Posterior vena cava (tissue), 2 donors: ENCODE measurements at places on chromosomes 2 and 18.
A peak's percentile ranks its signal among the peaks of the same experiment; 100 is the strongest.

DNA sequence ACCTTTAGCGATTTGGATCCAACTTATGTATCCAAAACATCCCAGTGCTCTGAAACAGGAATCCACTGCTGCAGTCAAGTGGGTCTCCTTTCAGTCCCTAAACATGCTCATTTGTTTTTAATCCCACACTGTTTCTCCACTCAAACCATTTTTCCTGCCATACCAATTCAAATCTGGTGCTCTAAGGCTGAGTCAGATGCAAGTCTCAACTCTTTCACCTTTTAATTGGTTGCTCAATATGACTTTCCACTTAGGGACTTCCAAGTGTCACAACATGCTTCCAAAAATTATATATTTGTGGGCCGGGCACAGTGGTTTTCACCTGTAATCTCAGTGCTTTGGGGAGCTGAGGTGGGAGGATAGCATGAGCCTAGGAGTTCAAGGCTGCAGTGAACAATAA lies 113.4 kb upstream of the TANK start:
- DNase-seq: no peak

DNA sequence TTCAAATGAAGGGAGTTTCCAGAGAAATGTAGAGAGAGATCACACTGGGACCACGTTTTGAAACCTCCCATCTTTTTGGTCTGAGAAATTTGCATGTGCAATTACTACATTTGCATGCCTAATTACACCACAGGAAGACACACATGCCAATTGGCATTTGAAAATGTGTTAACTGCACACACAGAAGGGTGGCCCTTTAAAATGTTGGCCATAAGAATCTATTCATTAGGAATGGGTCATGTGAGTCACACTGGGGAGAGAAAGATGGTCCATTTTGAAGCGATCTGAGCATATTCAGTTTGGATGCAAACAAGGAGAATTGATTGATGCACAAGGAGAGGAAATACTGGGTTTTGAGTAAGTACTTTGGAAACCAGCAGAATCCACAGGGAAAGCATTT lies 1407.1 kb upstream of the ACVR2A start:
- DNase-seq: no peak

GRCh38 chr2:58289029-58289428 lies 47.9 kb upstream of the FANCL start:
- DNase-seq: no peak

- DNase-seq: no peak
Measured at GRCh38 chr2:204234879-204235278, 298.3 kb downstream of the ICOS start.

GRCh38 chr2:188922191-188922590 lies 52.0 kb upstream of the COL3A1 start:
- no peak for DNase-seq

DNA sequence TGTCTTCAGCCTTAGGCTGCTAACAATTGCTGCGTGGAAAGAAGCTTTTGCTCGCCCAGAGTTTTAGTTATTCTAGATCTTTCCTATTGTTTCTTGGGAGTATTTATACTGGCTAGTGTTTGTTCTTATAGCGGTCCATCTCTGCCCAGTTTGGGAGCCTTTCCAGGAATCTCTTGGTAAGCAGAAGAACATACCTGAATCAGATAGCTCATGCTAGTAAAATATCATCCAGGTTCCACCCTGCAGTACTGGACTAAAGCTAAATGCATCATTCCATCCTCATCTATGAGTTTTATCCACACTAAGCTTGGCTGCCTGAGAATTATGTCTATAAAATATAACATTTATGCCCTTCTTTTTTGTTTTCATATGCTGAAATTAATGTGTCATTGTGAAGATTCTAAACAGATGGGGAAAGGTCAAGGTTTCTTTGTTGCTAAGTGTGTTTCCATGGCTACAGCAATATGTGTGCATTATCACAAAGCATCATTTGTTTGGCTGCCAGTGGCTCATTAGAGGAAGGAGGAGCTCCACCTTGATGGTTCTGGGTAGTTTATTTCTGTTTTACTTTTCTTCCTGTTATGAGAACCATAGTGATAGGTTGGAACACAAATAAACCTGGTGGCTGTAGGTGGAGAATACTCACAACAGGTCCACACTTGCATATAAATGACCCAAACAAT lies 182.8 kb downstream of the PIK3C3 start:
- no peak for DNase-seq

GRCh38 chr2:218983263-218983933 lies 1.6 kb downstream of the FEV start:
- DNase-seq: peak; percentile 58

GRCh38 chr2:63591566-63592175 lies 2.9 kb downstream of the MDH1 start:
- DNase-seq: no peak

DNA sequence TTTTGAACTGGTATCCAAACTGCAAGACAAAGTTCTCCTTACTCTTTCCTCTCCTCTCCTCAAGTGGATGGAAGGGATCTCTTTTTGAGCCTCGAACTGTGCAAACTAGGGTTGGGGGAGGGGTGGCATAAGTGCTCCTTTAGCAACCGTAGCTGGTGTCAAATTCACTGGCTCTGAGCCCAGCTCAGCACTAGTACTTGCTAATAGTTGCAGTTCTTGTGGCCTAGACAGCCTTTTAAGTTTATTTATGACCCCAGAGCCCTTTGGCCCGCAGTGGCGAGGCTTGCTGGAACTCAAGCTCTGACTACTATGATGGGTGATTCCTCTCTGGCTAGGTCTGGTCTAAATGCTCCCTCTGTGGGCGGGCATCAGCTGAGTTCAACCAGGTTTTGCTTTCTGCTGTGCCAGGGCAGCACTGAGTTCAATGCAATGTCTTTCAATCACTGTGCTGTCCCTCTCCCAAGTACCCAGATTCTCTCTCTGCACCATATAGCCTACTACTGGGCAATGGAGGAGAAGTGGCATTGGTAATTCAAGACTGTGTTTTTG lies 528.4 kb upstream of the SYT4 start:
- no peak for DNase-seq

DNA sequence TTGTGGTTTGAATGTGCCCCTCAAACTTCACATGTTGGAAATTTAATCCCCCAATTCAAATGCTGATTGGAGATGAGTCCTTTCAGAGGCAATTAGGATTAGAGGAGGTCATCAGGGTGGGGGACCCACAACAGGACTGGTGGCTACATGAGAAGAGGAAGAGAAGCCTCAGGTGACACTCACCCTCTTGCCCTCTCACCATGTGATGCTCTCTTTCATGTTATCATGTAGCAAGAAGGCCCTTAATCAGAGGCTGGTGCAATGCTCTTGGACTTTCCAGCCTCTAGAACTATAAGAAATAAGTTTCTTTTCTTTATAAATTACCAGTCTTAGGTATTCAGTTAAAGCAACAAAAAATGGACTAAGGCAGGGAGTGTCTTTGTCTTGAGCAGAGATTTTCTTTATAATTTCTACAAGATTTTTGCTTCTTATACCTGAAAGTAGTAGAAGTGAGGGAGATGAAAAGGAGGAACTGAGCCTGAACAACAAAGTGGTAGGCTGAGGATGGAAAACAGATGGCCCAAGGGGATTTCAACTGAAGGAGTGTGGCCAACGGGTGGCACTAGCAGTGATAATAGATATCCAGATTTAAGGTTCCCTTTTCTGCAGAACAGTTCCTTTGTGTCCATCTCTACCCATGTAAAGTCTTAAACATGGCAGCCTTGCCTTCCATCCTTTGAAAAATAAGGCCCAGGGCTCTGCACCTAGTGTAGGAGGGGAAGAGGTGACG lies 49.2 kb upstream of the TGIF1 start:
- DNase-seq: no peak

DNA sequence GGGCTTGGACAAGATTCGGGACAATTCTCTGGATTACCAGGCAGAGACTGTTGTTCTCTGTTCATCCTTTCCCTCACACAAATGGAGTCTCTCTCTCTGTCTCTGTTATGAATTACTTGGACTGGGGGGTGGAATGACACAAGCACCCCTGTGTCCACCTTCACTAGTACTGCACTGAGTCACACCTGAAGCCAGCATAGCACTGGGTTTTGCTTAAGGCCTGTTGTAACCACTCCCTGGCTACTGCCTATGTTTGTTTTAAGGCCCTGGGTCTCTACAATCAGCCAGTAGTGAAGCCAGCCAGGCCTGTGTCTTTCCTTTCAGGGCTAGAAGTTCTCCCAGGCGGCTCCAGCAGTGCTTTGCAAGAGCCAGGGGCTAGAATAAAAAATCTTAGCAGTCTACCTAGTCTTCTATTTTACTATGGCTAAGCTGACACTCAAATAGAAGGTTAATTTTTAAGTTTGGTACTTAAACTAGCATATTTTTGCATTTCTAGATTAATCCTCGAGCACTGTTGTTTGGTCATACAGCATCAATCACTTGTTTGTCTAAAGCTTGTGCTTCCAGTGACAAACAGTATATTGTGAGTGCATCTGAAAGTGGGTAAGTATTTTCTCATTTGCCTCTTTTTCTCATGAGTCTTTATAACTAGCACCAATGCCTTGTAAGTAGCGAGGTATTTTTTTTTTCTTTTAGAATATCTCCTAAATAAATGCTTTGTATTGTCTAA lies 27.8 kb downstream of the WDR7 start:
- DNase-seq: no peak

DNA sequence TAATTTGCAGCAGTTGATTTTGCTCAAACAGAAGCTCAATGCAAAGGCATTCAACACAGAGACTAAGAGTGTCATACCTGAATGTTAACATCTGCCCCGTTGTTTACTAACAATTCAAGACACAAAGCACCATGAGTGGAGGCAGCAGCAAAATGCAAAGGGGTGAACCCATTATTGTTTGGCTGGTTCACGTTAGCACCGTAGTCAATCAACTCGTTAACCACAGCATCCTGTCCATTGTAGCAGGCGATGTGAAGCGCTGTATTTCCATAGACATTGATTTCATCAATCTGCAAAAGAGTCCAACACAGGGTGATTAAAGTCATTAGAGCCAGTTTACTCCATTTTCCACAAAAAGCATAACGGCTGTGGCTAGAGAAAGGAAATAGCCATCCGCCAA lies 189.3 kb downstream of the ANKRD44 start:
- DNase-seq: no peak

DNA sequence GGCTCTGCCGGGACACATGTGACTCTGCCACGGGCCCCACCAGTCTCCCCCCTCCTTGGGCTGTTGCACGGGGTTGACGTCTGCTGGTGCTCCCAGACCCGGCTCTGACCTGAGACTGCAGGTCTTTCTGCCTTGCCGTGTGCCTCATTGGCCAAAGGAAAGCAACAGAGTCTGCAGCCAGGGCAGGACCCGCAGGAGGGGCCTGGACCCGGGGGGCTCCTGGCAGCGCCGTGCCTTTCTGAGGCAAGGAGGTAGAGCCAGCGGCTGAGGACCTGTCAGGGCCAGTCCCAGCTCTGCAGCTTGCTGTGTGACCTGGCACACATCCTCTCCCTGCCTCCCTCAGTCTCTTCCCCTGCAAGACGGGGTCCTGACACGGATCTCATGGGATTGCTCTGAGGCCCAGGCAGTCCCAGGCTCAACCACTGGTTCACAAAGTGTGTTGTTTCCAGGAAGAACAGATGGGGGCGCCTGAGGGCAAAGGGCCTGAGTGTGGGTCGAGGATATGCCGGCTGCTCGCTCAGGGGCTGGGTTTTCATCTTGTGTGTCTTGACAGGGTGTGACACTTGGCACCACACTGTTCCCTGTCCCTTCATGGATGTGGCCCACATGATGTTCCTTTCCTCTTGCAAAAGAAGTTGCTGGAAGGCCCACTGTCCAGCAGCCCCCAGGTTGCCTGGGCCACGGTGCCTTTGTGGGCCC lies 9.0 kb downstream of the CAPN10 start:
- DNase-seq: peak; percentile 76

GRCh38 chr2:207473049-207473930 lies 56.5 kb upstream of the CREB1 start:
- no peak for DNase-seq
